MM.1S (cell line): ENCODE measurements at places on chromosomes 7 and 10.
A peak's percentile ranks its signal among the peaks of the same experiment; 100 is the strongest.

DNA sequence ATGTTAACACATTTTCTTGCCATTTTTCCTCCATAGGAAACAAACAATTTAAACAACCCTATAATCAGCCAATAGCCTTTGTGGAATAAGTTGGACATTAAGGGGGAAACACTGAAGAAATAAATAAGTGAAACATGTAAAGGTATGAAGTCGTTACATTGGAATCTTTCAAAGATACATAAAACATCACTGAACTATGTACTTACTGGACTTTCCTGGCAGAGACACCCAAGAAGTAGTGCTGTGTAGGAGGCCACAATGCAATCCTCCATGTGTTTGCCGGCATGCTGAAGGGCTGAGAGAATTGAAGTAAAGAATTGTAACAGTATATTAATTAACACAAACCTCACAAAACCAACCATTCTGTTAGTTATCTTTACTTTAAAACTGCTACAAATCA lies 76.5 kb upstream of the GRID1 start:
- H3K4me1 ChIP-seq, result peaks cover 3% of the 10 kb centered on the region; the same call in 1 of the 2 replicates
- no peaks in the 10 kb centered on the region for H3K27me3 ChIP-seq
- peaks cover 3% of the 10 kb centered on the region; the same call in 1 of the 2 replicates for H3K36me3 ChIP-seq
- no peak overlapping the region for H3K27ac ChIP-seq
- DNase-seq, result no peak

DNA sequence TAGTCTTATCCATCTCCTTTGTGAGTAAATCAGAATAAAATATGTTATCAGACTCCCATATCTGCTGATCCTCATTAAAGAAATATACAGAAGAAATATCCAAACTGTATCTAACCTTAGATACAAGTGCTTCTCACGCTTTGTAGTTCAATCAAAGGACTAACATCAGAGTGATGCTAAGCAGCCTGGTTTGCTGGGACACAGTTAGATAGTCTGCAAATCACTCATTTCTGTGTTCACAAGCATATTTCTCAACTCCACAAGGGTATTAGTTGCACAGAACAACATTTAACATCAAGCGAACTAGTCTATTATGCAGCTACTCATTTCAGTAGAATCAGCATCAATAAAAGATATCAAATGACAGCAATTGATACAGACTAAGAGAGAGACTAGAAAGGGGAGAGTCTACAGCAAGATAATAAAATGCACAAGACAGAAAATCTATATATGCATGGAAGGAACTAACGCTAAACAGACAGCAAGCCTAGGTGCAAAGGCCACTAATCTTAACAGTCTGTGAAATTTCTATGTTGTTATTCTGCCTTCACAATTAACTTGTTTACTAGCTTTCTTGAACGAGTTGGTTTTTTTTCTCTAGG lies 30.0 kb downstream of the DNAJC12 start:
- no peak for DNase-seq
- H3K36me3 ChIP-seq, result no peaks in the 10 kb centered on the region
- no peaks in the 10 kb centered on the region for H3K27me3 ChIP-seq
- no peaks in the 10 kb centered on the region for H3K4me1 ChIP-seq

DNA sequence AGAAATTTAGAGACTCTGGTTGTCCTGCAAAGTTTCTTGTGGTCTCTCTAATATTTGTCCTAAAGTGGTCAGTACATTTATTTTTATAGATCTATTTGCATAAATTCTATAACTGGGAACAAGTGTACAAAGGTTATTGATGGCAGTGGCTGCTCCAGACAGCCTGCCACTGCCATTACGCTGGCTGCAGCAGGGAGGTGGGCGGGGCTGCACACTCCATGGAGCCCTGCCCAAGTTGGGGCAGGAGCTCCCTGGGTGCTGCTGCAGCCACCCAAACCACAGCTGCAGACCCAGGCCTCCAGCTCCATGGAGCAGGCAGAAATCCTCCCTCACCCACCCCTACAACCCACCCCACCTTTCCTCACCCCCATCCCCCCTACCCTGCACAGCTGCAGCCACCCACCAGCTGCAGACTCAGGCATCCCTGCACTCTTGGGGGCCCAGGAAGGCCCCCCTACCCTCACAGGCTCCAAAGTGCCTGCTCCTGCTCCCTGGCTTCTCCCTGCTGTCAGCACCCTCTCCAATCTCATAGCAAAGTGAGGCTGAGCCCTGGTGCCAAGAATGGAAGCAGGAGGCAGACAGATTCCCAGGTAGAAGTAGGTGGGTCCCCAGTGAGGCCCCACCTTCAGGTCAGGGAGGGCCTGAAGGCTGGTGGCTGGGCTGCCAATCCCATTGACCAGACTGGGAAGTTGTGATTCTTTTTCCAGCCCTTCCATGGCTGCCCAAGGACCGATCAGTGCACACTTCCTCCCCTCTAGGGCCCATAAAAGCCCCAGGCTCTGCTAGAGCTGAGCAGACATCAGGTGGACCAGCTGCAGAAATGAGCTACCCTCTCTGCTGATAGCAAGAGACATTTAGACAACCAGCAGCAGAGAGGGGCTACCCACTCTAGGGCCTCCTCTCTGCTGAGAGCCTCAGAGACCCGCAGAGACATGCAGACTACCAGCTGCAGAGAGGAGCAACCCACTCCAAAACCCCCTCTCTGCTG lies 4.8 kb upstream of the CYP3A43 start:
- no peaks in the 10 kb centered on the region for H3K36me3 ChIP-seq
- no peak overlapping the region for H3K4me3 ChIP-seq
- no peak for DNase-seq
- no peaks in the 10 kb centered on the region for H3K4me1 ChIP-seq
- no peaks in the 10 kb centered on the region for H3K27me3 ChIP-seq

DNA sequence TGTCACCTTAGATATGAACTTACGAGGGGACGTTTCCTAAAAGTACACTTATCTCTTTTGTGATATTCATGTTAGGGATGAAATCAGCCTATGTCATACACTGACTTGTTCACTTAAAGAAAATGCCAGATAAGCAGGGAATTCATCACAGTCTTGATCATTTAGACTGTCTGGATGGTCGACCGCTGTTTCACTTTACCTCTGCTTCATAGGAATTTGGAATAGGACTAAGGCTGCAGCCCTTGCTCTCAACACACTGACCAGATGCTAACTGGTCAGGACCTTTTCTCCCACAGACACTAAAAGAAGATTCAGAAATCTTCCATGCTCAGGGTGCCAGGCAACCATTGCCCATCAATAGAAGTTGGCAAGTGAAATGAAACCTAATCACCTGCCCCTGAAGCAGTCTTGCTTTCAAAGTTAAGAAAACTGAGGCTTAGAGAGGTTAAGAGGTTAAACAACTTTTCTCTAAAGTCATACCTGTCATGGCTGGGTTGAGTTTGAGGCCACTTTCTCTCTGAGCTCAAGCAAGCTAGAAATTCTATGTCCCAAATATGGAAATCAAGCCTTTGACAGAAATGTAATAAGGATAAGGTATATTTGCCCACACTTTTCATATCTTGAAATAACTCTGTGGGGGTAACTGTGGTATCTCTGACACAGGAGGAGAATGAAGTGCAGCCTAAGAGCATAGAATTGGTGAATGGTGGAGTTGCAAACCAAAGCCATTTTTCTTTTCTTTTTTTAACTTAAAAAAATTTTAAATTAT lies 77.1 kb downstream of the MAP3K8 start:
- no peaks in the 10 kb centered on the region for H3K27me3 ChIP-seq
- peaks cover 8% of the 10 kb centered on the region for H3K4me1 ChIP-seq
- no peak overlapping the region for H3K4me3 ChIP-seq
- H3K36me3 ChIP-seq, result no peaks in the 10 kb centered on the region
- H3K27ac ChIP-seq, result peak overlapping the region; percentile 18; the same call in 1 of the 2 replicates

- no peaks in the 10 kb centered on the region for H3K27me3 ChIP-seq
- no peaks in the 10 kb centered on the region for H3K4me1 ChIP-seq
- no peak for DNase-seq
- H3K36me3 ChIP-seq, result no peaks in the 10 kb centered on the region
- H3K4me3 ChIP-seq, result no peak overlapping the region
- H3K27ac ChIP-seq, result no peak overlapping the region
These were observed 35.2 kb upstream of the FZD1 start for GRCh38 chr7:91228927-91229558.

DNA sequence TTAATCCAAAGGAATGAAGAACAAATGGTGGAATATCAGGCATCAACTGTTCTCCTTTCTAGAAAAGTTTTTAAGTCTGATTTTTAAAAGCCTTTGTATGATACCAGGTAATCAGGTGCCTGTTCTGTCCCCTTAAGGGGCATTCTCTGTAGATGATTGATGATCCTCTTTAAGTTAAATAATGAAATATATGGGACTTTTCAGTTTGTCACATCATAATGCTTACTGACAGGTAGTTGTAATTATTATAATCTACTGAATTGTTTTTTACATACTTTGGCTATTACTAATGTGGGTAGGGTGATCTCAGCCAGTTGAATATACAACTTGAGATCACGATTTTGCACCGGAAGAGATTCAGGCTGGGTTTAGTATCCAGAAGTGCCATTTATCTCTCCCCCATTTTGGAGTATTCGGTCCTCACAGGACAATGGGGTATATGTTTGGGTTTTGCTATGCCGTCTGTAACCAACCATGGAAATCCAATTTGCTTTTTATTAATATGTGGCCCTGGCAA lies 330.2 kb downstream of the BICC1 start:
- no peak for DNase-seq
- no peaks in the 10 kb centered on the region for H3K27me3 ChIP-seq
- H3K4me3 ChIP-seq, result no peak overlapping the region
- no peaks in the 10 kb centered on the region for H3K4me1 ChIP-seq
- no peak overlapping the region for H3K27ac ChIP-seq
